ENCODE measurements at places on chromosomes 5 and 9.

- no peaks in the 10 kb centered on the region for H3K36me3 ChIP-seq
- no peak for DNase-seq
- H3K4me1 ChIP-seq, result no peaks in the 10 kb centered on the region
- no peak overlapping the region for H3K4me3 ChIP-seq
- no peaks in the 10 kb centered on the region for H3K27me3 ChIP-seq
Measured at GRCh38 chr9:87375397-87376073, 122.1 kb upstream of the DAPK1 start.

DNA sequence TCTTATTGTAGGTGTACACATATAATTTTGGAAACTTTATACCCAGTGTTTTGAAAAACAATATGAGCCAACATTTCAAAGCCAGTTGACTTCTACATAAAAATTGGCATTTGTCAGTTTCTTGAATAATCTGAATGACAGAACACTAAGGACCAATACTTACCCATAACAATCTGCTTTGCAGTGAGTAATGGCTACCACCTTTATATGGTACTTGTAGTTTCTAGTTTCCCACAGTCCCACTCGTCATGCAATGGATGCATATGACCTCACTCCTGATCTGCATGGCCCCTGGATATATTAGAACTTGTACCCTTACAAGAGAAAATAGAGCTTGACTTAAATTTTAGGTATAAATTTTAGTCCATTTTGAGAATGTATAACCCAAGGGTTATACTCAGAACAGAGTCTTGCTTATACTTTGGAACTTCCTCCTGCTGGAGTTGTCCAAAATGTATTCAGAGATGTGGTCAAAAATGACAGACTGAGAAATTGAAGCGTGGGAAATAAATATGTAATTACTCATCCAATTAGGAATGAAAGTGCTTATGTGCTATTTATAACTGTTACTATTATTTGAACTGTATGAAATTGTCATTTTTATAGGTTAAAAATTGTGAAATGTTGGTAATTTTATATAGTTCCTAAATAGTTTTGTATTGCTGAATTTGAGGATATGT, 19.5 kb downstream of the XRCC4 start:
- peaks cover 5% of the 10 kb centered on the region for H3K4me1 ChIP-seq
- H3K27ac ChIP-seq, result no peak overlapping the region
- H3K27me3 ChIP-seq, result no peaks in the 10 kb centered on the region
- DNase-seq, result no peak
- no peak overlapping the region for H3K4me3 ChIP-seq

GRCh38 chr9:101736717-101737116, 1.7 kb downstream of the GRIN3A start:
- H3K36me3 ChIP-seq, result no peaks in the 10 kb centered on the region
- peaks cover 14% of the 10 kb centered on the region for H3K4me1 ChIP-seq
- H3K27ac ChIP-seq, result no peak overlapping the region
- DNase-seq, result no peak
- H3K27me3 ChIP-seq, result peaks cover 50% of the 10 kb centered on the region

DNA sequence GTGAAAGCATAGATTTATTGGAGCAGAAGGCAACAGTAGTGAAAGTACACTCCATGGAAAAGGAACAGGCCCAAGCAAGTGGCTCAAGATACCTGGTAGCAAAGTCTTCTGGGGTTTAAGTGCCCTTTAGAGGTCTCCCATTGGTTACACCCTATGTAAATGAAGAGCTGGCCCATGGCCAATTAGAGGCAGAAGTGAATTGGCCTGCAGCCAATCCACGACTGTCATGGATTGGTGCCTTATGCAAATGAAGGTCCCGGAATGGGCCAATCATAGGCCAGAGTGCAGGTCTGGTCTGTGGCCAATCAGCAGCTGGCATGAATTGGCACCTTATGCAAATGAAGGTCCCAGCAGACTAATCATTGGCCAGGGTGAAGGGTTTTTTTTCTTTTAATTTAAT, 64.2 kb upstream of the PCSK5 start:
- no peak overlapping the region for H3K4me3 ChIP-seq
- DNase-seq, result no peak
- H3K4me1 ChIP-seq, result no peaks in the 10 kb centered on the region
- H3K27me3 ChIP-seq, result no peaks in the 10 kb centered on the region

DNA sequence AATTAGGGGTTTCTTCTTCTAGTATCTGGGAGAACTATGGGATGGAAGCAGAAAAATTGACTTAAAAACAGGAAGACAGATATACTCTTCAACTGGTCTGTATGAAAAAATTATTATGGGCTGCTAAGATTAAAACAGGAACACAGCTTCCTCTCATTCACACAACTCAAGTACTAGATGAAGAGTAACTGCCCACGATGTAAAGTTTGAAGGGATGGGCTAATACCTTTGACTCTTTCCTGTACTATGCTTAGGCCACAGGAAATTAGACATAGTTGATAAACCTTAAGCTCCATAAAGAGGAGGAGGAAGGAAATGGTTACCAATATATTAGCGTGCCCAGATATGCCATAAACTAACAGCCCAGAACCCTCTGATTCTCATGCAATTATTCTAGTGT, 88.6 kb downstream of the ANKRD31 start:
- H3K27me3 ChIP-seq, result no peaks in the 10 kb centered on the region
- H3K4me3 ChIP-seq, result no peak overlapping the region
- no peaks in the 10 kb centered on the region for H3K4me1 ChIP-seq
- no peaks in the 10 kb centered on the region for H3K36me3 ChIP-seq
- DNase-seq, result no peak
- H3K27ac ChIP-seq, result no peak overlapping the region

DNA sequence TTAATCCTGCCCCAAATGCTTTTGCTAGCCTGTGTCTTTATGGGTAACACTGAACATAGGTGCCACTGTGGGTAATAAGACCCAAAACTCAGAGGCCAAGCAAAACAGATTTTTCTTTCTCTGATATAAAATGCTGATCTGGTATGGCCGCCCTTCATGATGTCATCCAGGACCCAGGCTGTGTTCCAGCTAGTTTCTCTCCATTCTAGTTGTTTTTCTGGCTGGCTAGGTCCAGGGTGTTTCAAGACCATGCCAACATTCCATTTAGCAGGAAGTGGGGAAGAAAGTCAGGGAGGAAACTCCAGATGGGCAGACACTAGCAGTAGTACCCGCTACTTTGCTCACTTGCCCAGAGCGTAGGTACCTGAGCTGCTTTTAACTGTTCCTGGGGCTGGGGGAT, 183.9 kb upstream of the OTULINL start:
- no peak overlapping the region for H3K4me3 ChIP-seq
- peak overlapping the region; percentile 44 for H3K27ac ChIP-seq
- peaks cover 9% of the 10 kb centered on the region for H3K4me1 ChIP-seq
- no peaks in the 10 kb centered on the region for H3K27me3 ChIP-seq
- no peak for DNase-seq

- peak; percentile 74 for DNase-seq
- H3K27ac ChIP-seq, result peak overlapping the region; percentile 66
- no peaks in the 10 kb centered on the region for H3K27me3 ChIP-seq
Measured at GRCh38 chr5:56415356-56415765, 182.2 kb upstream of the ANKRD55 start.

DNA sequence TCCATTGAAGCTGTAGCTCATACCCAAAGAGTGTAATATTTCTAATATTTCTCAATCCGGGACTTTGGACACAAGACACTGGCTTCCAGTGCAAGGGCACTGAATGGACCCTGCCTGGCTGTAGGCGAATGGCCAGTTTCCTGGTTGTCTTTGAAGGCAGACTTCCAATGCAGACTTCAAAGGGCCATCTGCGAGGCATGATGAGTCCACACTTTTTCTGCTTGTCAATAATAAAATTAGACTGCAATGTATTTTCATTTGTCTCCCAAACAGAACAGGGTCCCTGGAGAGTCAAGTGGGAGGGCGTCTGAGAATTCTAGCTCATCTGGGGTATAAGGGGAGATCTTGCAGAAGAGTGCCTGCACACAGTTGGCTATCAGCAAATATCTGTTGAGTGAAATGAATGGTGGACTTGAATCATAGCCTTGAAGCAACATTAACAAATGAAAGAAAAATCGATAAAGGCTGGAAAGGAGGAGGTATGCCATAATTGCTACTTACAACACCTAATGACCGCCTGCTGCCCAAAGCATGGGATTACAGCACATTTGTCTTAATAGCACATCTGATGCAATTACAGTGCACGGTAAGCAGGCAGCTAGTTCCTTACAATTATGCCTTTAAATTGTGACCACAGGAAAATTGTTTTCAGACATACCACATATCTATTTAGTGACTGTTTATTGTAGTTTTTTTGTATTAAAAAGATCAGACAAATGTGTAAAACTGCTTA, 137.5 kb downstream of the ARHGEF28 start:
- no peak overlapping the region for H3K27ac ChIP-seq
- no peaks in the 10 kb centered on the region for H3K27me3 ChIP-seq
- H3K4me1 ChIP-seq, result no peaks in the 10 kb centered on the region
- no peak overlapping the region for H3K4me3 ChIP-seq
- H3K36me3 ChIP-seq, result no peaks in the 10 kb centered on the region

DNA sequence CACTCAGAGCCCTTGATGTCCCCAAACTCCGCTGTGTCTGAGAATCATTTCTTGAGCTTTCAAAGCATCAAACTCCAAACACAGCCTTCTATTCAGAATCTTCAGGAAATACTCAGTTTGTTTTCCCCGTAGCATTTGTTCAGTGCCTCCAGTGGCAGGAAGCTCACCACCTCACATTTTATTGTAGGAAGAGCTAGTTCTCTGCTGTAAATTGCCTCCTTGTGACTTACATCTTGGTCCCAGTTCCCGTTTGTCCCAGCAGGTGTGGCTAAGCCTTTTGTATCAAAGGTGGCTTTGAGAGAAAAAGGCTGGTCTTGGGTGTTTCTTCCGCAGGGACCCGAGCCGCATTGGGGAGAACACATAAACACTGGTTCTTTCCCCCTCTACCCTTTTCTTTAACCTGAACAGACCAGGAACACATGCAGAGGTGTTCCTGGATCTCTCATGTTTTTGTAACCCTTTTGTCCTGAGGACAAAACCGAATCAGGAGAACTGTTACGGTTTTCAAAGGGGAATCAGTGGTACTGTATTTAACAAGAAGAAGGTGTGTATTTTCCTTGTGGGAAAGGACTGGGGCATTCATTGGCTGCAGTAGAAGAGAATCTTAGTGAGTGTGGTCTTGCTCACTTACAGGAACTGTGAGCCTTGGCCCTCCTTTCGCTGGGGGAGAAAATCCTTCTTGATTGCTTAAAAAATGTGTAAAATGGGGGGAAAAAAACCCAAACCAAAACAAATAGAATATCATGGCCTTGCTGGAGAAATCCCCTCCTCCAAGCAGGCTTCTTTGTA, 1.9 kb downstream of the OSMR start:
- peaks cover 20% of the 10 kb centered on the region for H3K4me1 ChIP-seq
- H3K27ac ChIP-seq, result peak overlapping the region; percentile 94
- no peak for DNase-seq
- H3K27me3 ChIP-seq, result peaks cover 6% of the 10 kb centered on the region

DNA sequence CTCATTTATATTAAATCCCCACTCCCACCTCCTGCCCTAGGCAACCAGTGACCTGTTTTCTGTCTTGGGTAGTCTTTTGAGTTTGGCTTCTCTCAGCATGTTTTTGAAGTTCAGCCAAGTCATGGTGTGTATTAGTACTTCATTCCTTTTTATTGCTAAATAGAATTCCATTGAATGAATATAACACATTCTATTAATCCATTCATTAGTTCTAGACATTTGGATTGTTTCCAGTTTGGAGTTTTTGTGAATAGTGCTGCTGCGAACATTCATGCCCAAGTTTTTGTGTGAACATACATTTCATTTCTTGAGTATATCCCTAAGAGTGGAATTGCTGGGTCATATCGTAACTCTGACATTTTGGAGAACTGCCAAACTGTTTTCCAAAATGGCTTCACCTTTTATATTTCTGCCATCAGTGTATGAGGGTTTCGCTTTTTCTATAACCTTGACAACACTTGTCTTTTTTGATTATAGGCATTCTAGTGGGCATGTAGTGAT, 2.7 kb downstream of the ZNF346 start:
- no peak for DNase-seq
- H3K27me3 ChIP-seq, result no peaks in the 10 kb centered on the region
- peaks cover 9% of the 10 kb centered on the region for H3K36me3 ChIP-seq
- H3K4me3 ChIP-seq, result no peak overlapping the region

DNA sequence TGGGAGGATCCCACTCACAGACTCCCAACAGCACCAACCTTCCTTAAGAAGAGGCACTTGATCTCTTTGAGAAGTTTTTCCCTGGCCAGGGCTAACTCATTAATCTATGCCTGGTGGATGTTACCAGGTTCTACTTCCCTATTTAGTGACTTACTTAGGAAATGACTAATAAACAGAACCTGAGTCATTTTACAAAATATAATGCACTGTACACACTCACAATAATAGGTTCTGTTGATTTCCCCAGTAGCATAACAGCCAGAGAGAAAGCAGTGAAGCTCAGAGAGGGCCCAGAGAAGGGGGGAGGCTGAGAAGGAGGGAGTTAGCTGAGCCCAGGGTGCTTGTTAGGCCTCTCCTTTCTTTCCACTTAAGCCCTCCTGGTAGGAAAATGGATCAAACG, 27.1 kb downstream of the FRMD3 start:
- H3K4me1 ChIP-seq, result peaks cover 20% of the 10 kb centered on the region
- DNase-seq, result no peak
- H3K27ac ChIP-seq, result no peak overlapping the region
- H3K4me3 ChIP-seq, result no peak overlapping the region
- no peaks in the 10 kb centered on the region for H3K36me3 ChIP-seq

DNA sequence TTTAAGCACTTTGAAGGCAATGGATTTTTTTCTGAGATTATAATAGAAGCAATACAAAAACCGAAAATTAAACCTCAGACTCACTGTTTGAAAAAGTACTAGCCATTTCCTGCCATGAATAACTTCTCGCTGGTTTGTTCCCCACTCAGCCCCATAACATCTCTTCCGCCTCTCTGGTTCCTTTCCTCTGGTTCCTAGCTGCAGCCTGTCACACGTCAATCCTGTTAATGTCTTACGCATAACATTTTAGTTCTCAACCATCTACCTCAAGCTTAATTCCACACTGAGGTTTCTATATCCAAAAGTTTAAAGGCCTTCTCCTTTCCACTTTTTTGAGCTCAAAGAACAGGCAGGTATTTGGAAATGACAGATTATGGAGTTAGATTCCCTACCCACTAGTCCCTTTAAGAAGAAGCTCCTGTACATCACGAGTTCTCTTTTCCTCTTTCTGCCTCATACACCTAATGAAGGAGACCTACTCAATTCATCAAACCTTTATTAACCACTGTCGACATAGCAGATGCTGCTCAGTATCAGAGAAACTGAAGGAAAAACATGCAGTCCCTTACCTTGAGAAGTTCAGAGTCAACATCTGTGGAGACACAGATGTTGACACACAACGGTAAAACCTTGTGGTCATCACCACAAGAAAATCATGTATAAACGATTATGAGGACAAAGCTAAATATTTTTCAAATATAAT, 243.0 kb upstream of the PTGER4 start:
- H3K4me3 ChIP-seq, result no peak overlapping the region
- no peak for DNase-seq
- H3K27me3 ChIP-seq, result no peaks in the 10 kb centered on the region
- no peaks in the 10 kb centered on the region for H3K4me1 ChIP-seq
- H3K36me3 ChIP-seq, result no peaks in the 10 kb centered on the region

- no peak overlapping the region for H3K27ac ChIP-seq
- DNase-seq, result no peak
- H3K36me3 ChIP-seq, result no peaks in the 10 kb centered on the region
- H3K27me3 ChIP-seq, result no peaks in the 10 kb centered on the region
Measured at GRCh38 chr5:173703466-173703865, 87.0 kb upstream of the BOD1 start.
